SK-N-SH treated with all-trans-retinoic acid at 6 μM for 48 hours (cell line): ENCODE measurements at places on chromosomes 11 and 22.

- no peak for ATAC-seq
These were observed 99.5 kb downstream of the BCR start for GRCh38 chr22:23279781-23280180.

DNA sequence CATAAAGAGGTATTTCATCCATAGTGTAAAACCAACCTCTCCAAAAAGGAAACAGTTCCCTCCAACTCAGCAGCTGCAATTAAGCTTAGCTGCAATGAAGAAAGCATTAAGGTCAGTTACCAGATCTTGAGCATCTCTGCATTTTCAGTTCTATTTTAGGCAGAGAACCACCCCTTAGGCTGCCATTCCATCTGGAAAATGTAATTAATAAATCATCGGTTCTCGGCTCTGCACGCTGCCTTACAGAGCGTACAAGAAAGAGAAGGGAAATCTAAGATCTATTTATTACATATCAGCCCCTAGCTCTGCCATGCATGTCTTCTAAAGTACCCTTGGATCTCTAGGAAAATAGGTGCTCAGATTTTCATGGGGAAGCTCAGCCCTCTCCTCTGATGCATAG lies 71.5 kb downstream of the RCN1 start:
- no peak for ATAC-seq

- ATAC-seq = no peak
These were observed 26.7 kb downstream of the MOB2 start for GRCh38 chr11:1459764-1460395.

- ATAC-seq = no peak
These were observed 7.4 kb downstream of the ACAT1 start for GRCh38 chr11:108128772-108129171.

- ATAC-seq = no peak
These were observed at the start of gene C11orf42 for GRCh38 chr11:6205366-6205765. Gene C11orf42, plus strand, starts transcription at chr11:6205557. Its CDS starts 59 bp downstream, at chr11:6205616.

DNA sequence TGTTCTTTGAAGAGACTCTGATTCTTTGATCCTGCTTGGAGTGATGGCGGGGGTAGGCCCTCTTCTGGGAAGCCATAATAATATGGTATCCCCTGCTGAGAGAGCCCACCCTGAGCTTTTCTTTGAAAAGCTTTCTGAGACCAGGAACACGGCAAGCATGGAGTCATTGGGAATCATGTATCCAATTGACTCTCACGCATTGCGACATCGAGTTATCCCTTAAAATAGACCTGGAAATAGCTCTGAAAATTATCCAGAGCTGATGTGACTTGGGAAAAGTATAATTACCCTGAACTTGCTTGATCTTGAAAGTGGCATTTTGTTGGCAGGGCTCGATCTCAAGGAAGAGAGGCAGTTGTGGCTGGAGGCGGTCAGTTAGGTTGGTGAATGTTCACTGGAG lies 36.8 kb upstream of the MPEG1 start:
- ATAC-seq = no peak

DNA sequence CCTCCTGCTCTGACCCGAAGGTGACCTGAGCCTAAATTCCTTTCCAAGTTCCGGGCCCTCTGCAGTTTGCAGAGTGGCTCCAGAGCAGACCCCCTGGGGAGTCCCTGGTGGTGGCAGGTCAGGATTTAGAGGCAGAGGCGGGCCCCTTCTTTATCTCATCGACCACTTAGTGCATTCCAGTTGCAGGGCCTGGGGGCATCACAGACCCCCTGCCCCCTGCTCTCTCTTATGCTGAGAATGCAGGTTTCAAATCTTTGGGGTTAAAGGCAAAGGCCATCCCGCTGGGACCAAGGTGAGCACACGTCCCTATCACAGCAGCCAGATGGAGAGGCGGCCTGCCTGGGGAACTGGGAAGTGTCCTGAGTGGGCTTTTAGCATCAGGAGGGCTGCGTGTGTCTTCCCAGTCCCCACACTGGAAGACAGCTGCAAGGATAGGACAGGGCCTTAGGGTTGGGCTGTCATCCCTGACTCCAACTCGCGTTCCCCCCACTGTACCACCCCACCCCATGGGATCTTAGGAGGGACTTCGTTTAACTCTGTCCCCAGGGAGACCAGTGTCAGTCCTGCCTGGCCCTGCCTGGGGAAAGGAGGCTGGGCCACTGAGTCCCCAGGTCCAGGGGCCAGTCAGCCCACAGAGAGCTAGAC lies 11.3 kb downstream of the DERL3 start:
- ATAC-seq = no peak

DNA sequence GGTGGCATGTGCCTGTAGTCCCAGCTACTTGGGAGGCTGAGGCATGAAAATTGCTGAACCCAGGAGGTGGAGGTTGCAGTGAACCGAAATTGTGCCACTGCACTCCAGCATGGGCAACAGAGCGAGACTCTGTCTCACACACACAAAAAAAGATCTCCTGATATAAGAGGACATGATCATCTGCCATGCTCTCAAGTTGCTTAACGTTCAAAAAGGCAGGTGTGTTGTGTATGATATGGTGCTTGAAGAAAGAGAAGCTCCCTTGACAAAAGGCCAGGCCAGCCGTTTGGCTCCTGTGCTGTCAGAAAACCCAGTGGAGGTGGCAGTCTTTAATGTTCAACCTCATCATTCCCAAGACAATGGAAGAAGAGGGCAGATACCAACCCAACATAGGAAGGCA lies 117.3 kb upstream of the PLET1 start:
- ATAC-seq = no peak

GRCh38 chr11:2507212-2507901 lies 62.5 kb downstream of the KCNQ1 start:
- ATAC-seq = no peak
